ENCODE measurements at places on chromosomes 16 and 17.

DNA sequence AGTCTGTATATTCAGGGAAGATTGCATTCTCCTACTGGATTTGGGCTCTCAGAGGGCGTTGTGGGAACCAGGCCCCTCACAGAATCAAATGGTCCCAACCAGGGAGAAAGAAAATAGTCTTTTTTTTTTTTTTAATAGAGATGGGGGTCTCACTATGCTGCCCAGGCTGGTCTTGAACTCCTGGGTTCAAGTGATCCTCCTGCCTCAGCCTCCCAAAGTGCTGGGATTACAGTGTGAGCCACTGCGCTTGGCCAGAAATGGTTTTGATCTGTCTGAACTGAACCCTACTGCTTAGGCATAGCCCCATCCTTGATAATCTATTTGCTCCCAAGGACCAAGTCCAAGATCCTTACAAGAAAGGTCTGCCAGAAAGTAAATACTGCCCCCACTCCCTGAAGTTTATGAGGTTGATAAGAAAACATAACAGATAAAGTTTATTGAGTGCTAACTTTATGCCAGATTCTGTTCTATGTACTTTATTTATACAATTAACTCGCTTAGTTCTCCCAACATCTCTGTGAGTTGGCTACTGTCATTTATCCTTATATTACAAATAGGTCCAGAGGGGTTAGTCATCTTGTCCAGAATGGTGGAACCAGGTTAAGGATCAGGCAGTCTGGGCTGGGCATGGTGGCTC lies 13.5 kb downstream of the G6PC1 start:
- H3K36me3 ChIP-seq, result no peaks in the 10 kb centered on the region
- H3K4me1 ChIP-seq, result no peaks in the 10 kb centered on the region
- no peak overlapping the region for H3K4me3 ChIP-seq
- DNase-seq, result no peak

DNA sequence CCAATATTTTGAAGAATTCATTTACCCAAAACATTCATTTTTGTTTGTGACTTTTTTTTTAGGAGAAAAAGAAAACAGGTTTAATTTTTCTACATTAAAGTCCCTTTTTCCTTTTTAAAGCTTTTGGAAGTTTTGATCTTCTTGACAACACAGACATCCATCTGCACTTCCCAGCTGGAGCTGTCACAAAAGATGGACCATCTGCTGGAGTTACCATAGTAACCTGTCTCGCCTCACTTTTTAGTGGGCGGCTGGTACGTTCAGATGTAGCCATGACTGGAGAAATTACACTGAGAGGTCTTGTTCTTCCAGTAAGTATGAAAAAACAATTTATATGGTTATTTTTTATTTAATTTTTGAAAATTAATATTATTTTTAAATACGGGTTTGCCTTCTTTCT lies 37.2 kb downstream of the SIAH1 start:
- no peaks in the 10 kb centered on the region for H3K27me3 ChIP-seq
- H3K4me3 ChIP-seq, result no peak overlapping the region
- H3K36me3 ChIP-seq, result peaks cover 53% of the 10 kb centered on the region
- no peaks in the 10 kb centered on the region for H3K4me1 ChIP-seq
- no peak overlapping the region for H3K27ac ChIP-seq

DNA sequence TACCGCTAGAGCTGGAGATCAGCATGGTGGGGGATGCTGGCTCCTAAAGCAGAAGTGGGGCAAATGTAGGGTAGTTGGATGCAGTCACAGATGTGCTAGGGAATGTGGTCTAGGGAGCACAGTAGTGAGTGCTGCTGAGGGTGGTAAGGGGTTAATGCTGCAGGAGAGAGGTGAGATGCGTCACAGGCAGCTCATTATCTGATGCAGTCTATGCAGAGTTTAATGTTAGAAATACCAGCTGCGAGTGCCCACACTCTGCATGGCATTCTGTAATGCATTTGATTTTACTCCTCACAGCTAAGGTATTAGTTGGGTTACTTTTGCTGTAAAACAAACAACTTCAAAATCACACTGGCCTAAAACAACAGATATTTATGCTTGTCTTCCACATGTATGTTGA lies 491.3 kb upstream of the HSBP1 start:
- H3K4me3 ChIP-seq, result no peak overlapping the region
- H3K36me3 ChIP-seq, result no peaks in the 10 kb centered on the region
- H3K27ac ChIP-seq, result no peak overlapping the region

DNA sequence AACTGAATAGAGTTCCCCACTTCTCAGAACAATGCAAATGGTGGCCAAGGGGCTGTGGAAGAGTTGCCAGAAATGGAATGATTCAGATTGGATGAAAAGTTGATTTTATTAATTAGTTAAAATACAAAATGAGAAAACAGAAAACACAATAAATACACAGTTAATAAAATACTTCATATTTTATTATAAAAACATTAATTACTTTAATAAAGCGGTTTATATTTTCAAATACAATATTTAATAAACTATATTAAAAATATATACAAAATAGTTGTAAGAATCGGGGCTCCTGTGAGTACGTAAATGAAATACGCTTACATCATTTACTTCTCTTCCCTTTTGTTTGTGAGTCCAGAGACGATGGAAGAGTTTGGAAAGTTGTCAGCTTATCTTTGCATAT lies 507.6 kb downstream of the WWOX start:
- H3K27ac ChIP-seq, result no peak overlapping the region
- H3K4me3 ChIP-seq, result no peak overlapping the region
- DNase-seq, result no peak
- no peaks in the 10 kb centered on the region for H3K36me3 ChIP-seq
- peaks cover 10% of the 10 kb centered on the region for H3K4me1 ChIP-seq
- no peaks in the 10 kb centered on the region for H3K27me3 ChIP-seq

GRCh38 chr16:84552135-84552534 lies 47.7 kb upstream of the MEAK7 start:
- DNase-seq, result no peak
- no peaks in the 10 kb centered on the region for H3K27me3 ChIP-seq
- H3K4me1 ChIP-seq, result peaks cover 20% of the 10 kb centered on the region
- no peaks in the 10 kb centered on the region for H3K36me3 ChIP-seq
- no peak overlapping the region for H3K4me3 ChIP-seq
- no peak overlapping the region for H3K27ac ChIP-seq

- no peak for DNase-seq
- H3K4me3 ChIP-seq, result no peak overlapping the region
- H3K27me3 ChIP-seq, result no peaks in the 10 kb centered on the region
- H3K27ac ChIP-seq, result no peak overlapping the region
- no peaks in the 10 kb centered on the region for H3K36me3 ChIP-seq
- H3K4me1 ChIP-seq, result no peaks in the 10 kb centered on the region
Measured at GRCh38 chr16:72286936-72287620, 115.1 kb upstream of the PMFBP1 start.

GRCh38 chr17:41061964-41062363 lies 2.0 kb upstream of the KRTAP2-3 start:
- no peak overlapping the region for H3K4me3 ChIP-seq
- no peak for DNase-seq
- H3K27me3 ChIP-seq, result peaks cover 39% of the 10 kb centered on the region
- no peak overlapping the region for H3K27ac ChIP-seq

DNA sequence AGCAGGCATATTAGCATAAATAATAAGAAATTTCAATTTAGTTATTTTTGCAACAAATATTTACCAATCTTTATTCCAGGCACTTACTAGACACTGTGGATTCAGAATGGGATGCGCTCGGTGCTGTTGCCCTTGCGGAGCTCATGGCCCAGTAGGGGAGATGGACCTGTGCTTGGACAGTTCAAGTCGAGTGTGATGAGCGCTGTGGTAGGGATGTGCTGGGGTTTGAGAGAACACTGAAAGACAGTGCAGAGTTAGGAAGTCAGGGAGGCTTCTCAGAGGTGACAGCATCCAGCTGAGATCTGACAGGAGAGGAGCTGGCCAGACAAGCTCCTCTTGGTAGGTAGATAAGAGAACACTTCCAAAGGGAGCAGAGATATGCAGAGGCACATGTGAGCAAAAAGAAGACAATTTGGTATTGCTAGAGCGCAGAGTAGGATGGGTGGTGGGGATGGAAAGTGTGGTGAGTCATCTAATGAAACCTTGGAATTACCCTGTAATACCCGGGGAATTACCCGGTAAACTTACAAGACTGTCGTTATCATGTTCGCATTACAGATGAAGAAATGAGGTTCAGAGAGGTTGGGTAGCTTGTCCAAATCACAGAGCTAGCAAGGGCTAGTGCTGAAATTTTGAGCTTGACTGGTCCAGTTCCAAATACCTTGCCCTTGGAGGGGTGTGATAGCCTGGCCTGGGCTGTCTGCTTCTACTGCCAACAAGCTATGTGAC lies 298.1 kb upstream of the N4BP1 start:
- H3K27me3 ChIP-seq, result no peaks in the 10 kb centered on the region
- H3K36me3 ChIP-seq, result no peaks in the 10 kb centered on the region
- no peak overlapping the region for H3K4me3 ChIP-seq
- no peak overlapping the region for H3K27ac ChIP-seq
- no peaks in the 10 kb centered on the region for H3K4me1 ChIP-seq

- H3K27me3 ChIP-seq, result no peaks in the 10 kb centered on the region
- peaks cover 2% of the 10 kb centered on the region for H3K4me1 ChIP-seq
- no peaks in the 10 kb centered on the region for H3K36me3 ChIP-seq
- no peak overlapping the region for H3K4me3 ChIP-seq
- no peak for DNase-seq
Measured at GRCh38 chr17:69874175-69874670, 200.8 kb upstream of the KCNJ16 start.

GRCh38 chr17:79824893-79825579 lies 14.2 kb downstream of the CBX4 start:
- no peak overlapping the region for H3K27ac ChIP-seq
- no peak overlapping the region for H3K4me3 ChIP-seq
- no peaks in the 10 kb centered on the region for H3K36me3 ChIP-seq
- H3K27me3 ChIP-seq, result no peaks in the 10 kb centered on the region

- no peak overlapping the region for H3K27ac ChIP-seq
- H3K36me3 ChIP-seq, result no peaks in the 10 kb centered on the region
- DNase-seq, result peak; percentile 58
- peak overlapping the region; percentile 34 for H3K4me3 ChIP-seq
Measured at GRCh38 chr17:45782889-45783592, 1.1 kb upstream of the CRHR1 start.

- peaks cover 4% of the 10 kb centered on the region for H3K27me3 ChIP-seq
- H3K27ac ChIP-seq, result no peak overlapping the region
- H3K4me1 ChIP-seq, result no peaks in the 10 kb centered on the region
- H3K4me3 ChIP-seq, result no peak overlapping the region
Measured at GRCh38 chr17:79913896-79914812, 74.9 kb upstream of the CBX4 start.

DNA sequence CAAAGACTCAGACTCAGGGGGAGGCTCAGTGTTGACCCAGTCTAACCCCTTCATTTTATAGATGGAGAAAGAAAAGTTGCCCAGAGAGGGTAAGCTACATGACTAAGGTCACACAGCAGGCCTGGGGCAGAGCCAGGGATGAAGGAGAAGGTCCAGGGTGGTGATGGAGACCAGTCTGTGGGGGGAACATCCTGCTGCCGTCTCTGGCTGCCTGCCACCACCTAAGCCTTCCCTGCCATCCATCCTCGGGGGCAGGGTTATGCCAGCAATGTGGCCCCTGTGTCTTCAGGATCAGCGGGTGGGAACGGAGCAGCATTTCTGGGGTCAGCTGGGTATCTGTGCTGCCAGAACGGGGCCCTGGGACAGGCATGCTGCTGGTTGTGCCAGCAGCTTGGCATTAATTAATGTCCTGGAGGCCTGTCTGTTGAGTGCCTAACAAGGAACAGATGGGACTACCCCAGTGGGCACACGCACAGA lies 5.5 kb downstream of the DOK4 start:
- H3K36me3 ChIP-seq, result no peaks in the 10 kb centered on the region
- H3K4me1 ChIP-seq, result peaks cover 60% of the 10 kb centered on the region
- H3K4me3 ChIP-seq, result no peak overlapping the region
- no peak for DNase-seq
- no peaks in the 10 kb centered on the region for H3K27me3 ChIP-seq

DNA sequence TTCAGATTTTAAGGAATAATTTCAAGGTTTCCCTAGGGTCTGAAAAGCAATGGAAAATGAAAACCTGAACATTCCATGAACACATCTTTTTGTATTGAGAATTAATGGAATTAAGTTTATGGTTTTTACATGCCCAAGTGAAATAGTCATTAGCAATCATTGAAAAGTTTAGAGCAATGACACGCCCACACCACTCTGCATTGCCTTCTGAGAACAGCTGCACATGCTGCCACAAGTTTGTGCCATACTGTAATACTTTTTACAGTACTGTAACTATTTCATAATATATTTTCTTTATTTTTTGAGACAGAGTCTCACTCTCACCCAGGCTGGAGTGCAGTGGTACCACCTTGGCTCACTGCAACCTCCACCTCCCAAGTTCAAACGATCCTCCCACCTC lies 345.2 kb upstream of the PMFBP1 start:
- peaks cover 4% of the 10 kb centered on the region for H3K36me3 ChIP-seq
- H3K27me3 ChIP-seq, result no peaks in the 10 kb centered on the region
- no peak overlapping the region for H3K4me3 ChIP-seq
- H3K27ac ChIP-seq, result no peak overlapping the region
- DNase-seq, result no peak
- no peaks in the 10 kb centered on the region for H3K4me1 ChIP-seq

DNA sequence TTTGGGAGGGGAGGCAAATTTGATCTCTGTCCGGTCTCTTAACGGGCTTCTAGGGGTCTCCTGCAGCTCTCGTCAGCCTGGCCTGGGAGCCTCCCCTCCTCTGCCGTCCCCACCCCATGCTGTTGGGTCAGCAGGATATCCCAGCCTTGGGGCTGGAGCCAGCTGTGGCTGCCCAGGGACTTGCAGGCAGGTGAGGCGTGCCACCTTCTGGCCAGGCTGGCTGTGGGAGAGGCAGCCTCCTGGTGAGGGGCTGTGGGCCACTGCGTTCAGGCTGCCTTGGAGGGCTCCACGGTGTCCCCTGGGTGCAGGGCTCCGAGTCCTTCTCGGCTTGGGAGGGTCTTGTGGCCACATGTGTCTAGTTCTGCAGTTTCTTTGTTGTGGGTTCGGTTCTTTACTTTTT lies 34.6 kb downstream of the TBCD start:
- no peak overlapping the region for H3K27ac ChIP-seq
- DNase-seq, result no peak
- peaks cover 9% of the 10 kb centered on the region for H3K4me1 ChIP-seq
- no peak overlapping the region for H3K4me3 ChIP-seq

- H3K4me1 ChIP-seq, result no peaks in the 10 kb centered on the region
- H3K36me3 ChIP-seq, result no peaks in the 10 kb centered on the region
- H3K27ac ChIP-seq, result no peak overlapping the region
- no peaks in the 10 kb centered on the region for H3K27me3 ChIP-seq
- H3K4me3 ChIP-seq, result no peak overlapping the region
Measured at GRCh38 chr17:6045621-6046357, 24.4 kb upstream of the WSCD1 start.

GRCh38 chr17:50062293-50063243 lies 6.7 kb downstream of the ITGA3 start:
- no peak overlapping the region for H3K27ac ChIP-seq
- no peak overlapping the region for H3K4me3 ChIP-seq
- H3K27me3 ChIP-seq, result peaks cover 8% of the 10 kb centered on the region
- no peaks in the 10 kb centered on the region for H3K4me1 ChIP-seq

DNA sequence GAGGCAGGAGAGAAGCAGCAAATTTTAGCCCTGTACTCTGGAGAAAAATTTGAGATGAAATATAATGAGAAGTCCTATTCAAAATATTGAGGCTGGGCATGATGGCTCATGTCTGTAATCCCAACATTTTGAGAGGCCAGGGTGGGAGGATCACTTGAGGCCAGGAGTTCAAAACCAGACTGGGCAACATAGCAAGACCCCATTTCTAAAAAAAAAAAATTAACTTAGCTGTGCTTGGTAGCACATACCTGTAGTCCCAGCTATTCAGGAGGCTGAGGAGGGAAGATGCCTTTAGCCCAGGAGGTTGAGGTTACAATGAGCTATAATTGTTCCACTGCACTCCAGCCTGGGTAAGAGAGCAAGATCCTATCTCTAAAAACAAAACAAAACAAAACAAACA lies 103.4 kb downstream of the CACNG3 start:
- H3K4me1 ChIP-seq, result no peaks in the 10 kb centered on the region
- H3K36me3 ChIP-seq, result no peaks in the 10 kb centered on the region
- no peak overlapping the region for H3K27ac ChIP-seq
- H3K4me3 ChIP-seq, result no peak overlapping the region

Measured in common myeloid progenitor, CD34-positive (primary cell).